ENCODE measurements at places on chromosomes 1 and 21.

DNA sequence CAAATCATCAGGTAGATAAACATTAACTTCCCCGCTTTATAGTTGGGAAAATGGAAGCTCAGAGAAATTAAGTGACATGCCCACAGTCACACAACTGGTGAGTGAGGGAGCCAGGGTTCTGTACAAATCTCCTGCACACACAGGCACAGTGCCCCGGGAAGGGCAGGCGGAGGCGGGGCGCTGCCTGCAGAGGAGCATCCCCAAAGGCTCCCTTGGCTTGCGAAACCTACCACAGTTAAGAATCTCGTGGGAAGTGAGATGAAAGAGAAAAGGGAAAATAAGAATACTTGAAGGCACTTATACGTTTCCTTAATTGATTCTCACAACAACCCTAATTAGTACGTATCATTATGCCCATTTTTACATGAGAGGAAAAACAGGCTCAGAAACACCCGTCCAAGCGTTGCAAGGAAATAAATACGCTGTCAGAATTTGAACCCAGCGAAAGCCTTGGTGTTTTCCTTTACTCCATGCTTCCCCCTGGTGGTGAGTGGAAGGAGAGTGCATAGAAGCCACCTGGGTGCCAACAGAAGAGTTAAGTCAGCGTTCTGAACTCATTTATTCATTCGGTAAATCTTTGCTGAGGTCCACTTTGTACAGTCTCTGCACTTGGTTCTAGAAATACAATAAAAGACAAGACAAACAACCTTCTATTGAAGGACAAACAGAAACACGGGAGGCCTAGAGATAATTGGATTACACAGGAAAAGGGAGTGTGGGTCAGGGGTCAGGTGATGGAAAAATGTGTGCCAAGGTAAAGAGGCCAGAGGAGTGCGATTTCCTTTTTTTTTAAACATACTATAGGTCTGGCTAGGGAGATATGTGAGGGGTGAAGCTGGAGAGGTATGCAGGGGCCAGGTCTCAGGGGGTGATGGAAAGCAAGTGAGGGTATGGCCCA is 28.4 kb downstream of the ACP6 start:
- H3K27me3 ChIP-seq, result no peaks in the 10 kb centered on the region
- H3K4me1 ChIP-seq, result peaks cover 9% of the 10 kb centered on the region
- peaks cover 29% of the 10 kb centered on the region for H3K36me3 ChIP-seq
- no peak for DNase-seq

DNA sequence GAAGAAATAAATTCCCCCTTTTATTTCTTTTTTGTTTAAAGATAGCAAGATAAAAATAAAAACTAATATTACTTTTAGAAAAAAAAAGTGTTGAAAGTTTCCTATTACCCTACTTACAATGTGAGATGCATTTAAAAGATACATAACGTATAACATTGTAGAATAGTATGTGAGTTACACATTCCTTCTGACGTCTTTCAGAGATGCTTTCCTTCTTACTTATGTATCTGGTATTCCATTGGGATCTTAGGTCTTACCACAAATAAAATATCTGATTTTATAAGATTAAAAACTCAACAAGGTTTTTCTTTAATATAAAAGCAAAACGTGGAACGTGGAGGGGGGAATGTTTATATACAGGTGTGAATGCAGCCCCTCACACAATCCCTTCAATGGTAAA is 147.2 kb upstream of the ETS2 start:
- peaks cover 16% of the 10 kb centered on the region for H3K4me1 ChIP-seq
- H3K4me3 ChIP-seq, result no peak overlapping the region
- H3K27me3 ChIP-seq, result peaks cover 82% of the 10 kb centered on the region
- no peaks in the 10 kb centered on the region for H3K36me3 ChIP-seq
- no peak for DNase-seq

DNA sequence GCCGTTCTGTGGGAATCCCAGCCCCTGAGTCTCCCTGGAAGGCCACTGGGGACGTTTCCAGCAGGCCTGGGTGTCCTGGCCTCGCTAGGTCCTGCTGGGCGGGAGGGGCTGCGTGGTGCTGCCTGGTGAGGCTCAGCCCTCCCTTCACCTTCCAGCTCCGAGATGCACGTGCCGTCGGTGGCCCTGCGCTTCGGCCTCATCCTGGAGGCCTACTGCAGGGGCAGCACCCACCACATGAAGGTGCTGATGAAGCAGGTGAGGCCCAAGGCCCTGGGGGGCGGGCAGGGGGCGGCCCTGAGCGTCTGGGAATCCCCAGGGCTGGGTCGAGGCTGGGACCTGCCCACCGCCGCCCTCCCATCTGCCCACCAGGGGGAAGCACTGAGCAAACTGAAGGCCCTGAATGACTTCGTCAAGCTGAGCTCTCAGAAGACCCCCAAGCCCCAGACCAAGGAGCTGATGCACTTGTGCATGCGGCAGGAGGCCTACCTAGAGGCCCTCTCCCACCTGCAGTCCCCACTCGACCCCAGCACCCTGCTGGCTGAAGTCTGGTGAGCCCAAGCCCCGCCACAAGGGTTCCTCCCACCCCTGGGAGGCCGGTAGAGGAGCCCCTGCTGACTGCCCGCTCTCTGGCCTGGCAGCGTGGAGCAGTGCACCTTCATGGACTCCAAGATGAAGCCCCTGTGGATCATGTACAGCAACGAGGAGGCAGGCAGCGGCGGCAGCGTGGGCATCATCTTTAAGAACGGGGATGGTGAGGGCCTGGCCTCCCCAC is 70.3 kb downstream of the PIK3CD start:
- H3K4me1 ChIP-seq, result peaks cover 9% of the 10 kb centered on the region
- no peak for DNase-seq
- no peaks in the 10 kb centered on the region for H3K36me3 ChIP-seq
- H3K4me3 ChIP-seq, result no peak overlapping the region
- no peak overlapping the region for H3K27ac ChIP-seq
- no peaks in the 10 kb centered on the region for H3K27me3 ChIP-seq

GRCh38 chr1:15943328-15943991 is 32.4 kb downstream of the ZBTB17 start:
- peaks cover 13% of the 10 kb centered on the region for H3K36me3 ChIP-seq
- DNase-seq, result no peak
- H3K4me1 ChIP-seq, result no peaks in the 10 kb centered on the region
- no peaks in the 10 kb centered on the region for H3K27me3 ChIP-seq
- H3K4me3 ChIP-seq, result no peak overlapping the region

- no peak overlapping the region for H3K27ac ChIP-seq
- no peaks in the 10 kb centered on the region for H3K36me3 ChIP-seq
- no peaks in the 10 kb centered on the region for H3K4me1 ChIP-seq
- peaks cover 14% of the 10 kb centered on the region for H3K27me3 ChIP-seq
- H3K4me3 ChIP-seq, result no peak overlapping the region
Measured at GRCh38 chr1:5751163-5751540, 241.1 kb downstream of the NPHP4 start.

- H3K27me3 ChIP-seq, result peaks cover 26% of the 10 kb centered on the region
- no peaks in the 10 kb centered on the region for H3K4me1 ChIP-seq
- H3K4me3 ChIP-seq, result no peak overlapping the region
- H3K36me3 ChIP-seq, result no peaks in the 10 kb centered on the region
- no peak overlapping the region for H3K27ac ChIP-seq
- DNase-seq, result no peak
Measured at GRCh38 chr1:62922006-62922405, 138.1 kb downstream of the ATG4C start.

GRCh38 chr1:54965624-54966340 is 14.6 kb upstream of the TMEM61 start:
- DNase-seq, result no peak
- no peaks in the 10 kb centered on the region for H3K36me3 ChIP-seq
- H3K4me3 ChIP-seq, result no peak overlapping the region
- H3K4me1 ChIP-seq, result peaks cover 7% of the 10 kb centered on the region
- no peaks in the 10 kb centered on the region for H3K27me3 ChIP-seq

GRCh38 chr1:87279536-87279875 is 49.2 kb upstream of the LMO4 start:
- DNase-seq, result no peak
- H3K36me3 ChIP-seq, result no peaks in the 10 kb centered on the region
- H3K4me3 ChIP-seq, result no peak overlapping the region

DNA sequence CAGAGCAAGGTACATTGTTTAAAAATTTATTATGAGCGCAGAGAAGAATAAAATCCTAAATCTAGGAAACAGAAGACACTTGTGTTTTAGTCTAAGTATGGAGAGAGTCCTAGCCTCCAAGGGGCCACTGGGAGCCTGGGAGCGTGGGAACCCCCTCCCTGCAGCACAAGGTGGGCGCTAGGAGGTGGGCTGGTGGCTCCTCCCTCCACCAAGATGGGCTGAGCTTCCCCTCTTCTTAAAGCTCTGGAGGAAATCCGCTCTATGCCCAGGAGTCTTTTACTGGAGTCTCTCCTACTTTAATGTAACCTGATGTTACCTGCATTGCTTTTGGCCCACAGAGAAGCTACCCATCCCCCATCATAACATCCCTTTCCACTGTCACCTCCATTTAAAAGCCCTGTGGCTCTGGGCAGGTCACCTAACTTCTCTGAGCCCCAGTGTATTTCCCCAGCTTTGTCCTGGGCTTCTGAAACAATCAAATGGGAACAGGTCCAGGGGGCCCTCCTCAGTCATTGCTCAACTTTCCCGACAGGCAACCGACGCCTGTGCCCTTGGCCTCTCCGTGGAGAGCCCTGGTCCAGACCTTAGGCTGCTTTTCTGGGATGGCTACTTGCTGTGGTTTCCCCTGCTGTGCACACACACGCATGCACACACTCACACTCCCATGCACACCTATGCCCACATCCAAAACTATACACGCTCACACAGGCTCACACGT is 181.5 kb downstream of the NPHP4 start:
- no peak for DNase-seq
- no peaks in the 10 kb centered on the region for H3K36me3 ChIP-seq
- no peak overlapping the region for H3K27ac ChIP-seq

DNA sequence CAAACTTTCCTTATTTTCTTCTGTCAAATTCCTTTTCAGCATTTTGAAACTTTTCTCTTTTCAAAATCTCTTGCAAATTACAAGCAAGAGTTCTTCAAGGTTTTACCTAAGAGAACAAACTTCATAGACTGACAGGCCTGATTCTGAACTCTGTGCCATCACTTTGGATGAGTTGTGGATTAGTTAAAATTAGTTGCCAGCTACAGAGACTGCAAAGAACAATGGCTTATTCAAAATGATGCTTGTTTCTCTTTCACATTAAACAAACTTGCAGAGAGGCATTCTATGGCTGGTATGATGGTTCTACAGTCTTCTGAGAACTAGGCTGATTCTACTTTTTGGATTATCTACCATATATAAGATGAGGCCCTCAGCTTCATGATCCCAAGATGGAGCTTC is 3.8 kb downstream of the LRRC8B start:
- no peak for DNase-seq
- H3K4me1 ChIP-seq, result peaks cover 14% of the 10 kb centered on the region
- no peaks in the 10 kb centered on the region for H3K27me3 ChIP-seq
- peaks cover 10% of the 10 kb centered on the region for H3K36me3 ChIP-seq
- H3K4me3 ChIP-seq, result no peak overlapping the region

DNA sequence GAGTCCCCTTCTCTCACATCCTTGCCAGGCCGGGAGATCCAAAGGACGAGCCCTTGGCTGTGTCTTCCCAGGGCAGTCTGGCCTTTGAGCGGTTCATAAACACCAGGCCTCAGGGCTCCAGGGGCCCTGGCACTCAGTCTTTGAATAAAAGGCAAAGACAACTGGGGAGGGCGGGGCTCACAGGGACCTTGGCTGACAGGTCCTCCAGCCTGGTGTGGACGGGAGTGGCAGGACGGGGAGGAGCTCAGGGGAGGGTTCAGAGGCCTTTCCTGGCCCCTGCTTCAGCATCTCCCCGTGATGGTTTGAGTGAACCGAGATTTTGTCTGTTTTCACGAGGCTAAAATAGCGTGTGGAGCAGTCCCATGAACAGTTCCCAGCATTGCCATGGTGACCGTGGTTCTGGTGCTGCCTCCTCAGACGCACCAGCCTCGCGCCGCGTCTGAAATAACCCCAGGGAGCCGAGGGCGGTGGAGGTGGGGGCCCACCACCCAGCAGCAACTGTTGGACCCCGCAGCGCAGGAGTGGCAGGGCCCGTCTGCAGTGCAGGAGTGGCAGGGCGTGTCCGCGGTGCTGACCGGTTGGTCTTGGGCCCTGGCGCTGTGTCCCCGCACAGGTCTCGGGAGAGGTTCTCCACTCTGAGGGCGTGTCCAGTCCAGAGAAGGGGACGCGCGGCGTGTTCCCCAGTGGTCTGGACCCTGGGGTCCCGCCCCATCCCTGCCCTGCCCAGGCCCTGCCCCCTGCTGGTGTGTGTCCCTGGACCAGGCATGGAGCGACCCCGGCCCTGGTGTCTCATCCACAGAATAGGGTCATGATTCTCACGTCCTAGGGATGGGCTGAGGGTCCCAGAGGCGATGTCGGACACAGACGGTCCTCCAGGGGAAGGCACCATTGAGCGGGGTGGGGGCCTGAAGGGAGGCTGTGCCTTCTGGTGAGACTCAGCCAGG is 7.1 kb upstream of the PRKCZ start:
- peaks cover 27% of the 10 kb centered on the region for H3K27me3 ChIP-seq
- H3K4me3 ChIP-seq, result no peak overlapping the region
- H3K27ac ChIP-seq, result no peak overlapping the region

GRCh38 chr1:183346276-183346732 is 71.9 kb downstream of the NMNAT2 start:
- no peak overlapping the region for H3K4me3 ChIP-seq
- peak overlapping the region; percentile 8 for H3K27ac ChIP-seq
- H3K36me3 ChIP-seq, result no peaks in the 10 kb centered on the region

- H3K36me3 ChIP-seq, result peaks cover 23% of the 10 kb centered on the region
- no peak overlapping the region for H3K4me3 ChIP-seq
- H3K27me3 ChIP-seq, result no peaks in the 10 kb centered on the region
- peaks cover 14% of the 10 kb centered on the region for H3K4me1 ChIP-seq
Measured at GRCh38 chr1:61816191-61816590, 73.9 kb downstream of the PATJ start.

DNA sequence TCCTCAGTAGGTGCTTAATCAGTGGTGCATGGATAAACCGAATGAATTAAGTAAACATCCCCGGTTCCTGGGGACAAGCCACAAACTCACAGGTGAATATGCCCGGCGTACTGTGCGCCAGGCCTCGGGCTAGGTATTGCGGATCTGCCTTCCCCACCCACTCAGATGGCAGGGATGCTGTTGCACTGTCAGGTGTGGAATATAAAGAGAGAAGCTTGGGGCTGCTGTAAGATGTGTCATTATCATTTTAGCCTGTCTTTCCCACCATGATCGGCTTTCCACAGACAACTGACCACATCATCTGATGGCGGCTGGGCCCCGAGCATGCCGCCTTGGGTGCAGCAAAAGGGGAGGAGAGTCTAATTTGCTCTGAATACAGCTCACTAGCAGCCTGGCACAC is 45.4 kb upstream of the LRP8 start:
- peak; percentile 42 for DNase-seq
- H3K4me3 ChIP-seq, result no peak overlapping the region

DNA sequence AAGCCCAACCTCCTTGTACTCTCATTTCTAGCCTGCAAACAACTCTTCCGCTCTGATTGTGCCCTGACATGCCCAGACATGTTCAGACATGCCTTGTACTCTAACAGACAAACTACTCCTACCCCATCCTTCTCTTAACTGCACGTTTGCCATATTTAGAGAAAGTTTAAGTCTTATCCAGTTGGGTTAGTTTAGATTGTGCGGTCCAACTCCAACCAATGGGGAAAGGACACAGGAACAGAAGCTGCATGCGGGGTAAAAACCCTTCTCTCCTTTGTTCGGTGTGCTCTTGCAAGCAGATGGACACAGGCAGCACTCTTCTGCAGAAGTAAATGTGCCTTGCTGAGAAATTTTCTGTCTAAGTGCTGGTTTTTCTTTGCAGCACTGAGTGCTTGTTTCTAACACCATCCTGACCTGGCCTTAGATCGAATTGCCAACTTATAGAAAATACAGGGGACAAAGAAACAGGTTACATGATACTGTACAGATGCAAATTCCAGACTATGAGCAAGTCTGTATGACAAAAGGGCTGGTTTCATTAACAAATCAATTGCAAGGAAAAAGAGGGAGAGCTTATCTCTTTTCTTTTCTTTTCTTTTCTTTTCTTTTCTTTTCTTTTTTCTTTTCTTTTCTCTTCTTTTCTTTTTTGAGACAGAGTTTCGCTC is 35.8 kb upstream of the IFNGR2 start:
- no peaks in the 10 kb centered on the region for H3K4me1 ChIP-seq
- H3K27ac ChIP-seq, result peak overlapping the region; percentile 32
- H3K27me3 ChIP-seq, result no peaks in the 10 kb centered on the region
